ENCODE measurements at places on chromosomes 13 and 19.

GRCh38 chr13:73058432-73058735 lies 421 bp upstream of the KLF5 start:
- no peak for DNase-seq

DNA sequence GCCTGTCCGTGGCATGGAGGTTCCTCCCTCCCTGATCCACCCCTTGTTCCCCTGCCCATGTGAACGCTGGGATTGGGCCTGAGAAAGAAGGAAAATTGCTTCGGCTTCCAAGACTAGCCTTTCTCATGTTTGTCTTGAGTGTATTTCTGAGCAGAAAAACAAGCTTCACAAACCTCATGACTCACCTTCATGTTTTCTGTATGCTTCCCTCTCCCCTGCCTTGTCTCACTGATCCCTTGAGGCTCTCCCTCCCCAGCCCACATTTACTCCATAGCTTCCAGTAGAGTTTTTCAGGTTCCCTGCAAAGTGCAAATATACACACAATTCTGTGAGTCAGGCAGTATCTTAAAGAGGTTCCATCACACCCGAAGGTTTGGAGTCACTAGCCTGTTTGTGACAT lies 572.4 kb downstream of the UQCRFS1 start:
- DNase-seq = no peak

DNA sequence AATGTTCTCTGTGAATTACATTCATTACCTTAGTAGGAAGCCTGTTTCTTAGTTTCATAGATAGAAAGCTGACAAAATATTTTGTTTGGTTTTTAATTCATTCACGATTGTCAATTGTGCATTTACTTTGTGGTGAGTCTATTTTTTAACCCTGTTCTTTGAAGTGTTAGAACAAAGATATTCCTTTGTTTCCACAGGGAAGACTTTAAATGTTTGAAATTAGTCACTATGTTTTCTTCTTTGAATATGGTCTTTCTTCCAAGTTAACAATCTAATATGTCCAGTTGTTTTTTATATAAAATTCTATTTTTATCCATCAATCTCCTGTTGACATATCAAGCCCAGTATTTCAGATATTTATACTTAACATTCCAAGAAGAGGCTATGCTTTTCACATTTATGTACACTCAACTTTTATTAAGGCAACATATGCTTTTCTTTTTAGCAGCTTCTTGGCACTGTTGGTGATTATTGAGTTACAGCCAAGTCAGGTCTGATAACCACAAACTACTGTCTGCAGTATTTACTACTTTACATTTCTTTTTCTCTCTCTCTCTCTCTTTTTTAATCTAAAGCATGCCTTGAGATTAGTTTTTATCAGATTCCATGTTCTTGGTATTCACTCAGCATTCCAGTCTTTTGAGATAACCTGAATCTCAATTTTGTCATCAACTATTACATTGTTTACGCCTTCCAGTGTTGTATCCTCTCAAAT lies 812.8 kb upstream of the SLC10A2 start:
- no peak for DNase-seq

GRCh38 chr19:15247107-15248014 lies 15.1 kb upstream of the EPHX3 start:
- no peak for DNase-seq

GRCh38 chr13:90768116-90768515 lies 579.4 kb upstream of the MIR17HG start:
- DNase-seq = no peak

- peak; percentile 7 for DNase-seq
Measured at GRCh38 chr19:55678121-55678671, 3.2 kb downstream of the EPN1 start.

DNA sequence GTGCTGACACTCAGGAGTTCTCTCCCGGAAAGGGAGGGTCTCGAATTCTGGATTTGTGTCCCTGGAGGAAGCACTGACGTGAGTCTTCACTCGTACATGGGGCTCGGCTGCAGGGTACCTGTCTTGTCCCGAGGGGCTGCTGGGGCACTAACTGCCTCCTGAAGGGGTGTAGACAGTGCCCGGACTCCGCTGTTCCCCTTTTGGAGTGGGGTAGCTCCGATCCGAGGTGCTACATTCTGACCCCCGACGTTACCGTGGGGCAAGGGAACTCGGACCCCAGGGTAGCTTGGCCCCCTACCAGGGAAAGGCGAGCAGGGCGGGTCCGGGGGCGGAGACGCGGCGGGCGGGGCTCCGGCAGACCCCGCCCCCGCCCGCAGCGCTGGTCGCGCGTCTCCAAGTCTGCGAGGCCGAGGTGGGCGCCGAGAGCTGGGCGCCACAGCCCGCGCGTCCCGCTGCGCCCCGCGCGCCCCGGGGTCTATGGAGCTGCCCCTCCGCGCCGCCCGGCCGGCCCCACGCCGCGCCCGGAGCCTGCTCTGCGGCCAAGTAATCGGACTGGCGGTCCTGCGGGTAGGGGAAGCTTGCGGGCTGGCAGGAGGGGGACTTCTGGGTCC lies at the start of gene NPAS1:
TSS of gene NPAS1 (plus strand) at position 407 of the 611 bp plus-strand sequence. CDS start 1,211 bp downstream, outside the sequence.
- no peak for DNase-seq

GRCh38 chr13:24671386-24672113 lies 8.7 kb upstream of the ATP12A start:
- no peak for DNase-seq

DNA sequence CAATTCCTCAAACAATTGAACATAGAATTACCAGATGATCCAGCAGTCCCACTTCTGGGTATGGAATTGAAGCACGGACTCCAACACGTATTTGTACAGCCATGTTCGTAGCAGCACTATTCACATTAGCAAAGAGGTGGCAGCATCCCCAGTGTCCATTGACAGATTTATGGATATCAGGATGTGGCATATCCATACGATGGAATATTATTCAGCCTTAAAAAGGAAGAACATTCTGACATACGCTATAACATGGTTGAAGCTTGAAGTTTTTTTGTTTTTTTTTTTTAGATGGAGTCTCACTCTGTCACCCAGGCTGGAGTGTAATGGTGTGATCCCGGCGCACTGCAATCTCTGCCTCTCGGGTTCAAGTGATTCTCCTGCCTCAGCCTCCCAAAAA lies 220.6 kb downstream of the ZIC5 start:
- DNase-seq = no peak

GRCh38 chr19:54162241-54162805 lies 2.8 kb upstream of the LENG1 start:
- no peak for DNase-seq

DNA sequence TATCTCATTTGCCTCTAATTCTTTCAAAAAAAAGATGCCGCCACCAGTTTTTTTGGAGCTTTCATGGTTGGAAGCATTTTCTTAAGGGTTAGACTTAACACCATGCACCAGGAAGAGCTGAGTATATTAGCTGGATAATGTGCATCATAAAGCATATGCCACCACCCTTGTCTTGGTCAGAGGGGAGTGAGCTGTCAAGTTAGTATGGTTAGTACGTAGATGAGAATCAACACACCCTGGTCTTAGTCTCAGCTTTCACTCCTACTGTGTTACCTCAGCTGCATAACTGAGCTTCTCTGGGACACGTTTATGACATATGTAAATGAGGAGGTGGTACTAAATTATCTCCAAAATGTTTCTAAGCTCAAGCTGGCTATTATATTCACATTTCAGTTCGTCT lies 415.6 kb downstream of the DCT start:
- DNase-seq = no peak

GRCh38 chr19:46404753-46405468 lies 8.5 kb downstream of the CCDC8 start:
- no peak for DNase-seq

GRCh38 chr13:83007226-83007625 lies 875.0 kb downstream of the SLITRK1 start:
- DNase-seq = no peak

DNA sequence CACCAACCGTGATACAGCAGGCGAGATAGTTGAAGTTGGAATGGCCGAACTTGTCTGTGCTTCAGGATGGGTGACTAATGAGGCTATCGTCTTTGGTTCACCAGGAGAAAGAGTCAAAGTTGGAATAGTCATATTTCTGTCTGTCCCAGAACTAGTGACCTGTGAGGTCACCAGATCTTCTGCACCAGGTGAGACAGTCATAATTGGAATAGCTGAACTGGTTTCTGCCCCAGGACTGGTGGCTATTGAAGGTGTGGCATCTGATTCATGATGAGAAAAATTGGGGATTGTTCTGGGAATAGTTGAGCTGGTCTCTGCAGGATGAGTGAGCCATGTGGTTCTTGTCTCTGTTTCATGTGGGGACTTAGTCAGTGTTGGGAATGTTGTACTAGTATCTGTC lies 71.6 kb downstream of the MUC16 start:
- DNase-seq = no peak

DNA sequence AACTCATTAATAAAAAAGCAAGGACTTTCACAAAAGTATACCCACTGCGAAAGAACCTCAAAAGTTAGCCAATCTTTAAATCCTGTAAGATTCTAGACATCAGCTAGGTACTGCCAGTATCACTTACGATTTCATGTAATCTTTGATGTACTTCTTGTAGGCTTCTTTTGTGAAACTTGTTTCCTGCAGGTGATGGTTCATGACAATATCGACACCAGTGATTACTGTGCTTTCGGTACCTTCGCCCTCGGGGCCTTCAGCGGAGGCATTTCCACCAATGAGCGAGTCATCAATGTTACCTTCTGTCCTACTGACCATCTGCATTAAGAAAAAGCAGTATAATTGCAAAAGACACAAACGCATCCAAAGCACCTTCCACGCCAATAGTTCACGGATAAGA lies 1.1 kb downstream of the TPT1 start:
- DNase-seq = no peak

GRCh38 chr13:110472904-110473563 lies 88.5 kb downstream of the RAB20 start:
- no peak for DNase-seq

GRCh38 chr13:33751151-33751550 lies 66.8 kb upstream of the RFC3 start:
- DNase-seq = no peak

DNA sequence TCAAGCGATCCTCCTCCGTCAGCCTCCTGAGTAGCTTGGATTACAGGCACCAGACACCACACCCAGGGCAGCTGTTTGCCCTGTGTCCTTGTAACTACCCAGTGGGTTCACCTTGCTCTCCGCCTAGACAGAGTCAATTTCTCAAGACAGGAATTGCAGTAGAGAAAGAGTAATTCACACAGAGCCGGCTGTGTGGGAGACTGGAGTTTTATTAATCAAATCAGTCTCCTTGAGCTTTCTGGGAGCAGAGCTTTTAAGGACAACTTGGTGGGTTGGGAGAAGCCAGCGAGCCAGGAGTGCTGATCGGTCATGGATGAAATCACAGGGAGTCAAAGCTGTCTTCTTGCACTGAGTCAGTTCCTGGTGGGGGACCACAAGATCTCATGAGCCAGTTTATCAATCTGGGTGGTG lies 20.6 kb upstream of the ADGRE1 start:
- DNase-seq = no peak

GRCh38 chr19:10230173-10230860 lies 814 bp downstream of the S1PR2 start:
- DNase-seq = no peak

DNA sequence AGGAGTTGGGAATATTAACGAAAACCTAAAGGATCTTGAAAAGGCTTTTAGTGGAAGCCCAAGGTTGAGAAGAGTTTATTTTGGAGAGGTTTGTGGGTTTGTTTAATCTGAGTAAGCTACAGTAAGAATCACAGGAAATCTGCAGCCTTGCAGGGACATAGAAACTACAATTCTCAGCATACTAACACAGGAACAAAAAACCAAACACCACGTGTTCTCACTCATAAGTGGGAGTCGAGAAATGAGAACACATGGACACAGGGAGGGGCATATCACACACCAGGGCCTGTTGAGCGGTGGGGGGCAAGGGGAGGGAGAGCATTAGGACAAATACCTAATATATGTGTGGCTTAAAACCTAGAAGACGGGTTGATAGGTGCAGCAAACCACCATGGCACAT lies 8.7 kb upstream of the SIAH3 start:
- no peak for DNase-seq

GRCh38 chr19:7997809-7998480 lies 7.5 kb downstream of the ELAVL1 start:
- DNase-seq = no peak

DNA sequence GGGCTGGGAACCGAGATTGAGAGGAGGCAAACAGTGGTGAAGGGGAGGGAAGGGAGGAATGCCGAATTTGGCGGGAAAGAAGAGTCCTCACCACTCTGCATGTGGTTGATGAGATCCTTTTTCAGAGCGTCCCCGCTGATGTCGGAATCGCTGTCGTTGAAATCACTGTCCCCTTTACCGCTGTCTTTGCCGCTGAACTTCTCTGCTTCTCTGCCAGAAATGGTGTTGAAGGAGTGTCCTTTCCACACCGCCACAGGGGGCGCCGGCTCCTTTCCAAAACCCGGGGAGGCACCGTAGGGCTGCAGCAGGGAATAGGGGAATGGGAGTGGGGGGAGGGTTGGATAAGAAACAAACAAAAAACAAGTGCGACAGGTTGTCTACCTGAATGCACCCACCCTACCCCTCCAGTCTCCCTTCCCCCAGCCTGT lies 3.1 kb downstream of the PCDH8 start:
- no peak for DNase-seq

GRCh38 chr13:104106705-104107393 lies 1040.6 kb upstream of the SLC10A2 start:
- no peak for DNase-seq

DNA sequence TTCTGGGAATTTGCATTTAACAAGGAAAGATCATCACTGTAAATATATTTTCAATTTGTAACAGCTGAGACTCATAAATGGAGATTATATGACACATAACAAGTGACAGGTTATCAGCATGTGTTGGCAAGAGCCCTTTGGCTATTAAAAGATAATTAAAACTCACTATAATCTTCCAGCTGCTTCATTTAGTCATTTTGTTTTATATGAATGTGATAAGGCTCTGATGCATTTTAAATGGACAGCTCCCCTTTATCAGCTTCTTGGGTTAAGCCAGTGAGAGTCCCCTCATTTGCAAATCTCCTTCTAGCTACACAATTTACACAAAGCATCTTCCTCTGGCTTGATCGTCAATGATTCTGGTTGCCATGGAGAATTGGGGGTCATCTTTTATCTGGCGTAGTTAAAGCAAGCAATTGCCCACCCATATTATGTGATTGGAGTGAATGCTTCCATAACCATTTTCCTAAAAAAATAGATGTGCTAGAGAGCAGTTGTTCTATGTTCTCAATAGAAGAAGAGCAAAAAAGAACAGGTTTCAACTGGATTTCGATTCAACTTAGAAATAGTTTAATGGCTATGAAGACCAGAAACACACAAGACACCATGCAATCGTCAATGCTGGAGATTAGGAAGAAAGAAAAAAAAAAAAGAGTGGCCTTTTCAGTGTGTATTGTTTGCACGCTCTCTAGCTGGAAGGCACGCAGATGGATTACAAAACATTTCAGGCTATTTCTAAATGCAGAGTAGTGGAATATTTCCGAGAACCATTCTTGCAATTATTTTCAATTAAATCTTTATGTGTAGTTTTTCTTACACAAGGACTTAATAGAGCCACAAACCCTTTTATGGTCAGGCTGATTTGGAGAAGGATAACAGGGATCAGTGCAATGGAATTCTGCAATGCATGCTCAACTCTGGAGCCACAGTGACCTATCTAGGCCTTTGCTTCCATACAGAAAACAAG lies 27.4 kb downstream of the STARD13 start:
- no peak for DNase-seq

GRCh38 chr19:44592451-44592890 lies 20.9 kb upstream of the IGSF23 start:
- DNase-seq = no peak

All from amygdala (tissue), 56 donors.